ENCODE measurements at places on chromosomes 4 and X.

- DNase-seq = no peak
Measured at GRCh38 chr4:26299254-26299882, 21.4 kb upstream of the RBPJ start.

GRCh38 chrX:117840645-117841044 lies 276.0 kb downstream of the KLHL13 start:
- no peak for DNase-seq

DNA sequence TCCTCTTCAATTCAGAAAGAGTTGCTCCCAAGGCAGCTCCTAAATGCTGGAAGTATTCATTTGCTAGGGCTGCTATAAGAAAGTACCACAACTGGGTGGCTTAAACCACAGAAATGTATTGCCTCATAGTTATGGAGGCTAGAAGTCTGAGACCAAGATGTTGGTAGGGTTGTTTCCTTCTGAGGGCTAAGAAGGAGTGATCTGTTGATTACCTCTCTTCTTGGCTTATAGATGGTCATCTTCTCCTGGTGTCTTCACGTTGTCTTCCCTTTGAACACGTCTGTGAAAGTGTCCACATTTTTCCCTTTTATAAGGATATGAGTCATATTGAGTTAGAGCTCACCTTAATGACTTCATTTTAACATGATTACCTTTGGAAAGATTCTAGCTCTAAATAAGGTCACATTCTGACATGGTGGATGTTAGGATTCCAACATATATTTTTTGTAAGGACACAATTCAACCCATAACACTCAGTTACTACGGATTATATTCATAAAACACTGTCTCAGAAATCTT lies 266.3 kb downstream of the SPATA18 start:
- no peak for DNase-seq

DNA sequence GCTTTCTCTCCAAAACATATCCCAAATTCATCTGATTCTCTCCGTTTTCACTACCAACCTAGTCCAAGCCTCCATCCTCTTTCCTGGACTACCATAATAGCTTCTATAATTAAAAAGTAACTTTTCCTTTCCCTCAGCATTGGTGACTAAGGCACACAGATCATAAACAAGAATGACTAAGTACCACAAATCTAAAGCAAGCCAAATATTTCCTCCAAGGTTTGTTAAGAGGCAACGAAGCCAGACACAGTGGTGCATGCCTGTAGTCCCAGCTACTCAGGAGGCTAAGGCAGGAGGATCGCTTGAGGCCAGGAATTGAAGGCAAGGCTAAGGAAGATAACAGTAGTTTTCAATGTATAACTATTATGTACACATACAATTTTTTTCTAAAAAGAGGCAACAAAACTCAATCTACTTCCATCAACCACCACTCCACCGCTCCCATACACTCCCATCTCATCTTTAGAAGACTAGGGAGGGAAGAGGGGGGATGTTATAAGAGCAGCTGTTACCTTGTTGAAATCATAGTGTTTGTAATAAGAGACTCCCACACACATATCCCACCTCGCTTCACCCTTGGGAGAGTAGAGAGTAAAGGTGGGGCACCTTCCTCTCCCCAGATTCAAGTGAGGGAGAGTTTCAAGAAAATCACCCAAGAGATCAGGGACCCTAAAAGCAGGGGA lies 4.2 kb upstream of the JCHAIN start:
- no peak for DNase-seq

Measured in CD4-positive, alpha-beta T cell treated with Interleukin-1 beta for 1 hour (primary cell).